Activated T-cell treated with anti-CD3 and anti-CD28 coated beads for 1 hour (primary cell): ENCODE measurements at places on chromosomes 3 and 15.

DNA sequence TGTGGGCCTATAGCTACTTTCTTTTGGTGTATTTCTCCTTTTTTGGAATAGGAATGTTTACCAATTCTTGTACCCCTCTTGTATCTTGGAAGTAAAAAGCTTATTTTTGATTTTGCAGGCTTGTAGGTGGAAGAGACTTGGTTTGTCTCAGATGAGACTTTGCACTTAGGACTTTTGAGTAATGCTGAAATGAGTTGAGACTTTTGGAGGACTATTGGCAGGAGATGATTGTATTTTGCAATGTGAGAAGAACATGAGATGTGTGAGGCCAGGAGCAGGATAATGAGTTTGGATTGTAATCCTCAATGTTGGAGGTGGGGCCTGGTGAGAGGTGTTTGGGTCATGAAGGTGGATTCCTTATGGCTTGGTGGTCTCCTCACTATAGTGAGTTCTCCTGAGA is 106.3 kb downstream of the KBTBD8 start:
- DNase-seq, result no peak

DNA sequence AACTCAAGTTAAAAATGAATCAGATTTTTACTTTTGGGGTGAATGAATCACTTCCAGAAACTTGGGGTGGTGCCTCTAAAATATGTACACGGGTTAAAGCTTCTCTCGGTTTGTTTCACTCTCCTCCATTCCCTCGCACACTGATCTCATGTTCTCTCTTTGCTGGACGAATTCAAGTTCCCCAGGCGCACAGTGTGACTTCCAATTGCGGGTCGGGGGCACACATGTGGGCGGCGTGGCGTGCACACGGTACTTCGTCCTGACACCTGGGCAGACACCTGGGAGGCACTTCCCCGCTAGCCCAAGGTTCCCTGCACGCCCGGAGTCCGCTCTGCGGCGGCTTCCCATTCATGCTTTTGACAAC is 692 bp downstream of the SCAANT1 start:
- DNase-seq, result no peak

DNA sequence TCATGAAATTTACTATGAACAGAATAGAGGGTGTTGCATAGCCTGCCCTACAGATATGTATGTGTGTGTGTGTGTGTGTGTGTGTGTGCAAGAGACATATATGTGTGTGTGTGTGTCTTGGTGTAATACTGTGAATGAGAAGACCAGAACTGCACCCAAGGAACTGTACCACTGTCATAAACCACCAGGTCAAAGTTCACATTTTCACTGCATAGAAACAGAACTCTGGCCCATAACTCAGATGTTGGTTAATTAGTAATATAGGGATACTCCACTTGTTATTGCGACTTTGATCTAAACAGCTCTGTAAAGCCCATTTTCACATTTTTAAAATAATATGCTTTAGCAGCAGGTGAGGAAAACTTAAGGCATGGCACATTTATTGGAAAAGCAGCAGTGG is 111.8 kb downstream of the IGF2BP2 start:
- no peak for DNase-seq

- DNase-seq, result no peak
These were observed 133.7 kb upstream of the OSTN start for GRCh38 chr3:191065181-191065805.

GRCh38 chr3:66047311-66048050 is 8.8 kb upstream of the MAGI1 start:
- DNase-seq, result no peak

DNA sequence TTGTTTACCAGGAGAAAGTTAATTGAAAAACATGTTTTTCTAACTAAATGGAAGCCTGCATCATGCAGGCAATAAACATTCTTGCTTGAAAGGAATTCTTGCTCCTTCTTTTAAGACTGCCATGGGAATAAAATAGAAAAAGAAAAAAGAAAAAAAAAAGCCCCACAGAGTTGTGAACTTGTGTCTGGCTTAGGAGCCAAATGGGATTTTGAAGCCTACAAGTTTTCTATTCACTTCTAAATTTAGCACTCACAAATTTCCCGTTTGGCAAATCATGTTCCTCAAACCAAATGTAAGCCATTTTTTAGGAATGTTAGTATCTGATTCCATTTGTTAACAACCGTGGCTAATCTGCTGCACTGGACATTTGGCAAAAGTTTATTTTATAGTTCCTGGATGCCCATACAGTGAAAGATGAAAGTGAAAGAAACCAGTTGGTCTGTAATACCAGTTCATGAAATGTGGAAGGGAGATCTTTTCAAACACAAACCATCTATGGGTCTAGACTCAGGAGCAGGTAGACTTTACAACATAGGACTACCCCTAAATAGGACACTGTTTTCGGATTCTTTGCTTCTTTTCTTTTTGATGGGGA is 133.8 kb upstream of the GMNC start:
- no peak for DNase-seq

DNA sequence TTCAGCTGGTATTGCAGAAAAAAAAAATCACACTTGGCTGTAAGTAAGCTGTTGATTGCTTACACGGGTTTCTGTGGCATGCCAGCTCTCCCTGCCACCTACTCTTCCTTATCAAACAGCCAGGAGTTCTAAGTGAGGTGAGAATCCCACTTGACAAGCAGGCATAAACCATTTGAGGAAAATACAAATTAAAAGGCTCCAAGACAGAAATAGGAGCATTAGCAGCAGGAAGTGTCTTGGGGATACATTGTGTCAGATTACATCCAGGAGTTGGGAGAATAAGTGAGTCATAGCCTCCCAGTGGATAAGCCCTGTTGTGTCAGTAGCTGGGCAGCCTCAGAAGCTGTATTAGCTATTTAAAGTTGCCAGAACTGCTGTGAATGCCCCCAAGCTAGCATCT is 256.0 kb downstream of the CNTN4 start:
- no peak for DNase-seq
